Stimulated activated CD8-positive, alpha-beta memory T cell treated with anti-CD3 and anti-CD28 coated beads, Interleukin-12 subunit alpha, Interleukin-12 subunit beta, amount 100 ng/mL, for 4 hours (primary cell): ENCODE measurements at places on chromosomes 3 and 15.

GRCh38 chr15:98155356-98155755, 194.9 kb downstream of the ARRDC4 start:
- no peak for DNase-seq

- no peak for DNase-seq
These were observed 570.9 kb upstream of the IL12A start for GRCh38 chr3:159417761-159418160.

- no peak for DNase-seq
These were observed 460.2 kb downstream of the OCA2 start for GRCh38 chr15:27638958-27639357.

- DNase-seq = no peak
These were observed 7.8 kb upstream of the PPM1L start for GRCh38 chr3:160748231-160748630.

- DNase-seq = no peak
These were observed 109.6 kb downstream of the FAM174B start for GRCh38 chr15:92545996-92546395.

- no peak for DNase-seq
These were observed 1141.6 kb downstream of the IGSF11 start for GRCh38 chr3:117893001-117893400.

DNA sequence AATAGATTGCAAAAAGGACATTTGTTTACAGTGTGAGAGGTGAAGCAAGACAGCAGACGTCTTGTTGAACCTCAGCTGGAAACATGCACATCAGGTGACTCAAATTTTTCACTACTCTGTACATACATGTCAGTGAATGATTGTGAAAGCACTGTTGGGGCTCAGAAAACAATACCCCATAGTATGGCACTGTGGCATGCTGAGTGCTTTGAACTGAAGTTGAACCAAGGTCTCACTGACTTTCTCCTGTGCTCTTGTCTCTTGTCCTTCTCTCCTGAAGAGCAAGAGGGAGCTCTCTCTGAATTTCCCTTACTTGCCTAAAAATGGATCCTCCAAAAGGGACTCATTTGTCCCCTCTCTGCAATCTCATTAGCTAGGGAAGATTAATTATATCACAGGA, 24.5 kb upstream of the NEDD4 start:
- DNase-seq = no peak

DNA sequence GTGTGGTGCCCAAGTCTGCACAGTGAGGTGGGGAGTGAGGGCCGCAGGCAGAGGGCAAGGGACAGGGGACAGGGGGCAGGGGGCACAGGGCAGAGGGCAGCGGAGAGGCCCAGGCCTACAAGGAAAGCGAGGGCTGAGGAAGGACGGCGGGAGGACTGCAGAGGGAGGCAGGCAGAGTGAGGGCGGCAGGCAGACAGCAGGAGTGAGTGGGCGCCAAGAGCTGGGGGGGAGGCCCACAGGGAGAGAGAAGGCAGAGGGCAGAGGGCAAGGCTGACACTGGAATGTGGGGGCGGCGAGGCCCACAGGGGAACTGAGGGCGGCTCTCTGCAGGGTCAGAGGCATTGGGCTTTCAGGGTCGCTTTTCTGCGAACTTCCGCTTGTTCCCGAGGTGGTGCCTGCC, 267.8 kb upstream of the NDN start:
- DNase-seq = no peak

- DNase-seq = no peak
These were observed 334.5 kb upstream of the FRG2C start for GRCh38 chr3:75329476-75330097.

DNA sequence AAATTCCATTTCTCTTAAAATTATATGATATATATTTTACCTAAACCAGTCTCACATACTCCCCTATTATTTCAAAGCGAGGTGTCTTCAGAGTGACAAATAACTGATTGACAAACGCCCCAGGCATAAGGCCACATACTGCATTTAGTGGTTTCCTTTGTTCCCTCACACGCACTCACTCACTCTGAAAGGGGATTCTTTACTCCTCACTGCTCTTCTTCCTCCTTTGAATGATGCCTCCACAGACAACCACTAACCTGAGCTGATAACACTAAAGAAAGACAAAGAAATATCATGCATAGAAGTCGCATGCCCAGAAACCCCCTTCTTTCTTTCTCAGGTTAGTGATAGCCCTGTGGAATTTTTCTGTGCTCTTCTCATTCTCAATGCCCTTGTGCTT, 24.1 kb upstream of the BBX start:
- DNase-seq = no peak

GRCh38 chr3:157999246-157999645, 107.0 kb downstream of the SHOX2 start:
- DNase-seq = no peak

DNA sequence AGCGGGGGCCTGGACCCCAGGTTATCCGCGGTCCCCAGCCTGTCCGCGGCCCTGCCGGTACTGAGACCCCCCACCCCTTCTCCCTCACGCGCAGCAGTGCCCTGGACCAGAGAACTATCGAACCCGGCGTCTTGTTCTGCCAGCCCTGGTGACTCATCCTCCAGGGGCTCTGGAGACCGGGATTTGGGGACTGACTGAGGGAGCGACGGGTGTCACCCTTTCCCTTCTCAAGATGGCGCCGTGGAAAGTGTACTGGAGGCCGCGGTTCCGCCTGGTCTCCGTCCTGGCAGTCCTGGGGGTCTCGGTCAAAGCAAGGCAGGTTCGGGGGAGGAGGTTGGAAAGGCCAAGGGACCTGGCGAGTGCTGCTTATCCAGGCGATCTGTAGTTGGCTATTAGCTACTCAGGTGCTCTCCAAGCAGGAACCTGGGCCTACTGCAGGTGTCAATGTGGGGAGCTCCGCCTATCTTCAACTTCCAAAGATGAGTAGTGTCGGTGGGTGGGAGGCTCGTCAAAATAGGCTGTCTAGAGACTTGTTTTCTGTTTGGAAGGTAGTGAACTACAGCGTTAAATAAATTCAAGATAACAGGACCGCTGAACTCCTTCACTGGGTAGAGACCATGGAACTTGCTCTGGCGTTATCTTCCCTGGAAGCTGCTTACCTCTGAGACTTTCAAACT, 790 bp downstream of the RAB5A start:
- DNase-seq = peak; percentile 30

GRCh38 chr3:12428126-12428525, 56.2 kb upstream of the TSEN2 start:
- no peak for DNase-seq

- no peak for DNase-seq
These were observed 53.4 kb upstream of the PRICKLE2 start for GRCh38 chr3:64278625-64279024.

- DNase-seq = no peak
These were observed 73.9 kb downstream of the SEC22A start for GRCh38 chr3:123275691-123276090.

DNA sequence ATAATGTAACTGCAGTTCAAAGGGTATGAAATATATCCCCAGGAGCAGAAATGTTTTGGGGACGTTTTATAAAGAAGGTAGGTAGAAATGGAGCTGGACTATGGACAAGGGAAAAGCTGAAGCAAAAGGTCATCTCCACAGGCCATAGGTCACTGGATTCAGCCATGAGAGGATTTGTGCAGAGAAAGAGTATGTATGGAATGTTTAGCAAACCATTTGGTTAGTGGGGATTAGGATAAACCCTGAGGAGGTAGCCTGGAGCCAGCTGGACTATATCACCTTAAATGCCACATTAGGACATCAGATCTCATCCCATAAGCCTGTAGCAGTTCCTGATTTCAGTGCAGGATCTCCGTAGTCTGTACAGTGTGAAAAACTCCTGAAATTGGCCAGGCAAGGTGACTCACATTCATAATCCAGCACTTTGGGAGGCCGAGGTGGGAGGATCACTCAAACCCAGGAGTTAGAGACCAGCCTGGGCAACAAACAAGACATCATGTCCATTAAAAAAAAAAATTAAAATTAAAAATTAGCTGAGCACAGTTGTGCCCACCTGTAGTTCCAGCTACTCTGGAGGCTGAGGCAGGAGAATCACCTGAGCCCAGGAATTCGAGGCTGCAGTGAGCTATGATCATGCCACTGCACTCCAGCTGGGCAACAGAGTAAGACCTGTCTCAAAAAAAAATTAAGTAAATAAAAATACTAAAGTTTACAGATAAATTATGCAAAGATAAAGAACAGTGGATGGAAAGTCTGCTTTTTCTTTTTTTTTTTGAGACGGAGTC, 4.7 kb downstream of the IP6K1 start:
- DNase-seq = no peak

- DNase-seq = peak; percentile 36
These were observed 78.6 kb downstream of the ABHD5 start for GRCh38 chr3:43769097-43769884.

GRCh38 chr15:85088300-85088699, 106.6 kb downstream of the PDE8A start:
- DNase-seq = no peak

- no peak for DNase-seq
These were observed 312.5 kb downstream of the NTRK3 start for GRCh38 chr15:87944050-87944449.

DNA sequence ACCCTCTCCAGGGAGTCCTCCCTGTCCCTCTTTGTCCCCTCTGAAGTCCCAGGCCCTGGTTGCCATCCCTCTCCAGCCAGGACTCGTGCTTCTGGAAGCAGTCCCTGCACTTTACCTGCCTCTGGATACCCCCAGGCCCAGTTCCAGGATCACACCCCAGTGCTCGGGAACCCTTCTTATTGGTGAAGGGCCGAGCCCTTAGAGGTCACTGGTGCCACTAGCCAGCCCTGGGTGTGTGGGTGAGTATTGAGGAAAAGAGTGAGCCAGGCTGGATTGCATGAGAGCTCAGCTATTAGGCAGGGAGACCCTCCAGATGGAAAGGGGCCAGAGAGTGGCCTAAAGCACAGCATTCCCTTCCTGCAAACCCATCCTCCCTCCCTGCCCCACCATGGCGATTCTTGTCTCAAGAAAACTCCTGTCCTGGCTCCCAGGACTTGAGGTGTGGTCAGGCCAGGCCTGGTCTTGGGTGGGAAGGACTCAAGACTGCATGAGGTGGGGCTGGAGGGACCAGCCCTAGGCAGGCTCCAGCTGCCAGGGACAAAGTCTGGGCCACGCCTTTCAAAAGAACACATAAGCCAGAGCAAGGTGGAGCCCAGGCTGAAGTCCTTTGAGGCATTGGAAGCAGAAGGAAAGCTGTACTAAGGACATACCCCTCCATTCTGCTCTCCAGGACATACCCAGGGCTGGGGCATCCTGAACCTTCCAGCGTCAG, 4.8 kb upstream of the PHGR1 start:
- DNase-seq = no peak

- DNase-seq = no peak
These were observed 60.6 kb upstream of the XCR1 start for GRCh38 chr3:46087871-46088270.

GRCh38 chr15:84953136-84953535, 28.5 kb upstream of the PDE8A start:
- no peak for DNase-seq

GRCh38 chr3:81005992-81006391, 755.5 kb downstream of the GBE1 start:
- DNase-seq = no peak

GRCh38 chr3:13541691-13542090, 7.2 kb upstream of the FBLN2 start:
- no peak for DNase-seq

GRCh38 chr3:172465281-172465680, 17.0 kb upstream of the GHSR start:
- no peak for DNase-seq

DNA sequence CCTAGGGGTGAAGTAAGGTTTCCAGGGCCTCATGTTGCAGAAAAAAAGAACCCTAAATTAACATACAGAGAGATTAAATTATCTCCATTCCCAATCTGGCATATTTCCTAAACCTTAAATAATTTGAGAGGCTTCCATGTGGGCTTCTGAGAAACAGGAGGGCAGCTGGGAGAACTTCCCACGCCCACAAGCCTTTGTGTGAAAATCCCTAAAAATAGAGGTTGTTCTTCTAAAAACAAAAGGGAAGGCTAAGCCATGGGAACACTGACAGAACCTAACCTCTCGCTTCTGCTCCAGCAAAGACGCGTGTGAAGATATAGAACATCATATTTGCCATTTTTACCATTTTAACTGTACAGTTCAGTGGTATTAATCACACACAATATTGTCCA, 812 bp upstream of the SLC12A8 start:
- DNase-seq = no peak

- no peak for DNase-seq
These were observed 81.5 kb upstream of the SLC2A2 start for GRCh38 chr3:171108066-171108465.

DNA sequence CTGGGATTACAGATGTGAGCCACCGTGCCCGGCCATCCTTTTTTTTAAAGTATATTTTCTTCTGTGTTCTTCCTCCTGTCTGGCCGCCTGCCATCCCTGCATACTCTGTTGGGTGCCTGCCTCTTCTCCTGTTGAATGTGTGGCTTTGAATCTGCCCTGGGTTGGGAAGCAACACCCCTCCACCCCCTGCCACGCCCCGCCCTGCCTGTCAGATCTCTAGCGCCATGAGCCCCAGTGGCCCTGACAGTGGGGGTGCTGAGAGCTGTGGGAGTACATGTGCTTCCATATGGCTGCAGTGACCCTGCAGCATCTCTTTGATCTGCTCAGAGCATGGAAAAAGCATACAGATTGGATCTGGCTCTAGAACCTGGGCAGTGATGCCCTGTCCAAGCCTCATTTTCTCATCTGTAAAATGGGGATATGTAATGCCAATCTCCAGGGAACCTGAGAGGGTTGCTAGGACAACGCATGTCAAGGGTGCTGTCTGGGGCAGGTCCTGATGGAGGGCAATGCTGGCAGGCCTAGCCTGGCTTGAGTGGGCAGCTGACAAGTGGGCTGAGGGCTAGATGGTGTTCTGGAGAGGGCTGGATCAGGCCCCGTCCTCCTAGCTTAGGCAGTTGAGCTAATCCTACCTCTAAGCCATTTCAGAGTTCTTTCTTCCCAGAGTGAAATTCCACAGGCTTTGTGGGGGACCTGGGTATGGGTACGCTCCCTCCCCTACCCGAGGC, 23.9 kb downstream of the CCDC13 start:
- no peak for DNase-seq

GRCh38 chr3:193686665-193687483, 93.9 kb downstream of the OPA1 start:
- no peak for DNase-seq

GRCh38 chr15:101463270-101463669, 26.2 kb downstream of the PCSK6 start:
- DNase-seq = no peak

DNA sequence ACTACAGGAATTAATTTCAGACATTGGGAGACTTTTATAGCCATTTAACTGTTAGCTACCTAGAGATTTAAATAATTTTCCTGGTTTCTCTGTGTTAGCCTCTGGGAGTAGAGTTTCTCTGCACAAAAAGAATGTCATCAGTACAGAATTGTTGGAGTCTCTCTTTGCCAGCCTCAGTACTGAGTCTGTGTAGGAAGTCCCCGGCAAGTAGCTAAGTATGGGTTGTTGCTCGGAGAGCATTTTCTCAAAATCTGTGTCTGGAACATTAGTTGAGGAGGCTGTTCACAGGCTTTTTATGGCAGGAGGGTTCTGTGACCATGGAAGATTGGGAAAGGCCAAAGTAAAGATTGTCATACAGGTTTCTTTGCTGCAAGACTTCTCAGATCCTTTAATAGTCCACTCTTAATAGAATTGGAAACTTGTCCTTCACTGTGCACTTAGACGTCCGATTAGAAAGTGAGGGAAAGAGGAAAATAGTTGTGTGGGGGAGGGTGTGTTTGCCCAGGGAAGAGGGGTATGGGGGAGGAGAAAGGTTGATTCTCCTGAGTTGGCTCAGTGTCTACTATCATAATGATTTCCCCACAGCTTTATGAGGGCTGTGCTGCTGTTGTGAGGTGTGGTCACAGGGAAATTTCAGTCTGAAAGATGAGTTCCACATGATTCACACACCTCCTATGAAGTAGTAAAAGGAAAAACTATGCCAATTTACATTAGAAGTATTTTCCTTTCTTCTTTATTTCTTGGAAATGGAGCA, 207.1 kb downstream of the PTPRG start:
- no peak for DNase-seq
